ENCODE measurements at places on chromosomes 1 and 21. TPM values are rescaled to one million over a fixed set of nuclear protein-coding genes. Genes with fewer than 3 reads are reported as not detected.

The RPE65 gene
- polyA plus RNA-seq = not detected

The RNU1-3 gene
- polyA plus RNA-seq = 28.1 TPM

The ACOT7 gene
- polyA plus RNA-seq = 31.2 TPM

The PAQR6 gene
- polyA plus RNA-seq = 2.5 TPM

The GPA33 gene
- 6.7 TPM for polyA plus RNA-seq

The ESRRG gene
- not detected for polyA plus RNA-seq

The SVBP gene
- 36.8 TPM for polyA plus RNA-seq

The FCRLB gene
- polyA plus RNA-seq = 6.7 TPM

The LAPTM5 gene
- polyA plus RNA-seq = 541 TPM

The LEMD1 gene
- polyA plus RNA-seq = not detected

The MTARC2 gene
- polyA plus RNA-seq = 2.3 TPM

The AGBL4 gene
- polyA plus RNA-seq = not detected

The KRTAP21-2 gene
- not detected for polyA plus RNA-seq

The LCE3D gene
- polyA plus RNA-seq = not detected

The KRTAP19-3 gene
- polyA plus RNA-seq = not detected

The KLHDC8A gene
- not detected for polyA plus RNA-seq

The C1orf94 gene
- polyA plus RNA-seq = not detected

The SLC30A2 gene
- polyA plus RNA-seq = not detected

The BRINP3 gene
- not detected for polyA plus RNA-seq

Data from immature natural killer cell (primary cell).